ENCODE measurements at places on chromosomes 5 and 9.

GRCh38 chr5:42956551-42956950 lies 83.6 kb downstream of the ANXA2R start:
- DNase-seq: no peak

- DNase-seq: no peak
Observed at GRCh38 chr5:36635721-36636390, 29.4 kb downstream of the SLC1A3 start.

GRCh38 chr9:87276851-87277261 lies 220.8 kb upstream of the DAPK1 start:
- peak; percentile 32 for DNase-seq

- DNase-seq: no peak
Observed at GRCh38 chr9:70578720-70579119, 164.3 kb upstream of the KLF9 start.

GRCh38 chr9:135690836-135691570 lies 8.3 kb downstream of the SOHLH1 start:
- no peak for DNase-seq

DNA sequence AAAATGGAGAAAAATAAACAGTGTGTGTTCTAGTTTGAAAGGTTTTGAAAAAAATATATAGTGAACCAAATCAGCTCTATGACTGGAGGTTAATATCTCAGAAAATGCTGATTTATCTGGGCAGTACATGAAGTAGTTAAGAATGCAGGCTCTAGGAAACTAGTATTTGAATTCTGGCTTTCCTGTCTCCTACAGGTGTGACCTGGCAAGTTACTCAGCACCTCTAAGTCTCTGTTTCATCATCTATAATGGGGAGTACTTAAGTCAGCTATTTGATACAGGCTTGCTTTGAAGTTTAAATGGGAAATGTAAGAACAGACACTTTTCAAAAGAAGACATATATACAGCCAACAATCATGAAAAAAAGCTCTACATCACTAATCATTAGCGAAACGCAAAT lies 5.2 kb downstream of the GRAMD2B start:
- no peak for DNase-seq

GRCh38 chr5:59051951-59052350 lies 469.1 kb downstream of the RAB3C start:
- no peak for DNase-seq

DNA sequence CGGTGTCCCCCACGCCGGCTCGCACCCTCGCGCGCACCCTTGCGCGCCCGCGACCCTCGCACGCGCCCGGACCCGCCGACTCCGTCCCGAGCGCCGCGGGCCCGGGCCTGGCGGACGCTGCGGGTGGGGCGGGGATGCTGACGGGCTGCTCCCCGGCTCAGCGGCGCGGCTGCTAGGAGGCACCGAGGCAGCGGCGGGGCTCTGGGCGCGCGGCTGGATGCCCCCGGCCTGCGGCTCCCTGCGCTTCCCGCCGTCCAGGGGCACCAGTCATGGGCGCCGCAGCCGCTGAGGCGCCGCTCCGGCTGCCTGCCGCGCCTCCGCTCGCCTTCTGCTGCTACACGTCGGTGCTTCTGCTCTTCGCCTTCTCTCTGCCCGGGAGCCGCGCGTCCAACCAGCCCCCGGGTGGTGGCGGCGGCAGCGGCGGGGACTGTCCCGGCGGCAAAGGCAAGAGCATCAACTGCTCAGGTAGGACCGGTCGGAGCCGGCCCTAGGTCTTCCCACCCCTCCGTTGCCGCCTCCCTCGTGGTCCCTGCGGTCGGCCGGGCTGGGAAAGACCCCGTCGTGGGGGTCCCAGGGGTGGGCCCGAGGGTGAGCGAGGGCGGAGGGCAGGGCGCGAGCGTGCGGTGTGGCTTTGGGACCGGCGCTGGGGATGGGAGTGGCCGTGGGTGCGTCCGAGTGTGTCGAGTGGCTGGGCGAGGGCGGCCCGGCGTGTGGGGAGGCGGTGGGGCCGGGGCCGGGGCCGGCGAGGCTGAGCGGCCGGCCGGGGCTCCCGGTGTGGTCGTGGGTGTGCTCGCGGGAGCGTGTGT lies 530 bp downstream of the TMEFF1 start:
- peak; percentile 9 for DNase-seq

- DNase-seq: no peak
Observed at GRCh38 chr5:87390075-87390474, 22.7 kb downstream of the CCNH start.

DNA sequence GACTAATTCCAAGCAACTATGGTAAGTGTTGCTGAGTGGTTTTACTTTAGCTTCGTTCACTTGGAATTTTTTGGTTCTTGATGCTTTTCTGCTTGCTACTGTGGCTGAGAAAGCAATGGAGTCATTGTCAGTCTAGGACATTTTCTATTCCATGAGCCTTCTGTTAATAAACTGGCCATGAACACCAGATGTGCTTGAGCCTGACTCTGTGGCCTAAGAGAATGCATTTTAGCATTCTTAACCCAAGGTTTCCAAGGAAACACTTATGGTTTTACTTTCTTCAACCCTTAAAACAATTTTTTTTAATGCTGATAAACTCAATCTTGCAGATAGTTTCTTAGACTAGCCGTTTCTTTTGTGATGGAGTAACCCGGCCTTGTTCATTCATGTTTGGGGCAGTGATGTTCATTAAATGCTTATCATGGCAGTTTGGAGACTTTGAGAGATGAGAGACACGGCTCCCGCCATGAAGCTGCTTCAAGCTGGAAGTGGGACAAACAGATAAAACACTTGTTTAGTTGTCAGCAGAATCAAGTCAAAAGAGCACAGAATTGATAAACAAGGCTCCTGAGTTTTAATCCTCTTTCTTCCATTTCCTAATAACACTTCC lies 42.4 kb downstream of the OSTF1 start:
- DNase-seq: no peak

- no peak for DNase-seq
Observed at GRCh38 chr9:42386477-42386876, 203.0 kb downstream of the SPATA31A6 start.

DNA sequence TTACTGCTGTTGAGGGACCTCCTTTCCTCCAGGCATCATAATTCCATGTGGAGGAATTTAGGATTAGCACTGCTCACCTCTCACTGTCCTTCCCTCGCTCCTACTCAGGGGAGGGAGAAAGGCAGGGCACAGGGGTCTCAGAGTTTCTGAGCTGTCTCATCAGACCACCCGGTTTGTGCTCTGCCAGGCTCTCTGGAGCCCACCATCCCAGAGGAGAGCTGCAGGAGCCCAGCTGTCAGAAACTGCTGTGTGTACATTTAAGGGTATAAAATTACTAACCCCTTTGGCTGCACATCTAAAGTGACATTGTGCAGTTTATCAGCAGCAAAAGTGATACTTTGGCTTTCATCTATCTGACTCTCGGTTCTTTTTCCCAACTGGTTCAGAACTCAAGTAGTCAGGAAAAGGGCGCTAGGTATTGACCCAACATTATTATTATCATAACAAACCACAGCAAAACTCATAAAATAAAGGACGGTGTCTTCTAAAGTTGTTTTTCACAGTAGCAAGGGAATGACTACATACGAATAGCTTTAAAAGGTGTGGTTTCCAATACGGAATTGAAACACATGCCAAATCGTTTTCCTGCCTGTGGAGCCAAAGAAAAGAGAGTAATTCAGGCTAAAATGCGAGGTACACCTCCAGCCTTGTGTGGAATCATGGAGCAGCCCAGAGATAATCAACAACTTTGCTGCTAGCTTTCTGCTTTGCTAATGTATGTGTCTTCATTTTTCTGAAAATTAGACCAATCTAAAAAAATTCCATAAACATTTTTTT lies 348.1 kb downstream of the TMEM167A start:
- no peak for DNase-seq

DNA sequence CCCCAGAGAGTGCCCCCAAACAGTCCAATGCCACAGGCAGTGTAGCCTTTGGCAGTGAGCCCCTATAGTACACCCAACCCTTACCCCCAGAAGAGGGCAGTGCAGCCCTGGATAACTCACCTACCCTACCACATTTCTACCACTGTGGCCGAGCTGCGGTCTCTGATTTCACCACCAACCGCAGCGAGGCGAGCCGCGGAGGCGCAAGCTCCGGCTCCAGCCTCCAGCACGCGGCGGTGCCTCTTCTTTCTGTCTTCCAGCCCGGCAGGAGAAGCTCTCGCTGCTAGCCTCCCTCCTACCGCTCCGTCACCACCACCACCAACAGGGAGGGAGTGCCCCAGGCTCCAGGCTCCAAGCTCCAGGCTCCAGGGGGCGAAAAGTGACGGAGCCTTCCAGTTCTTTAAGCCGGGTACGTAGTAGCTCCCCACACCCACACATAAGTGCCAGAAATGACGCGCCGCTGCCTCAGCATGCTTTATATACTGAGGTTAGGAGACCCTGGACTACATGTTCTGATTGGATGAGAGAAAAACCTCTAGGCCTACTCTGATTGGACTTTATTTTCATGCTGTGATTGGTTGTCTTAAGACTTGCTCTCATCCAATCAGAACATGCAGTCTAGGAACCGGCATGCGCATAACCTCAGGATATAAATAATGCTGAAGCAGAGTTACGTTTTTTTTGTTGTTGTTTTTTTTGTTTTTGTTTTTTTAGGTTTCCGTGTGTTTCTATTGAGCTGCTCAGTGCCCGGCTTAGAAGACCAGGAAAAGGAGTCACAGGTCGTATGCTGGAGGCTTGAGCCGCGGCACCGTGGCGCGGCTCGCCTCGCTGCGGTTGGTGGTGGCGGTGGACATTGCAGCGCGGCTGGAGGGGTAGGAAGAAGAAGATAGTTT lies at the start of gene PCAT7:
Gene PCAT7, plus strand, starts transcription at position 645 of the 893 bp plus-strand sequence.
- peak; percentile 51 for DNase-seq

DNA sequence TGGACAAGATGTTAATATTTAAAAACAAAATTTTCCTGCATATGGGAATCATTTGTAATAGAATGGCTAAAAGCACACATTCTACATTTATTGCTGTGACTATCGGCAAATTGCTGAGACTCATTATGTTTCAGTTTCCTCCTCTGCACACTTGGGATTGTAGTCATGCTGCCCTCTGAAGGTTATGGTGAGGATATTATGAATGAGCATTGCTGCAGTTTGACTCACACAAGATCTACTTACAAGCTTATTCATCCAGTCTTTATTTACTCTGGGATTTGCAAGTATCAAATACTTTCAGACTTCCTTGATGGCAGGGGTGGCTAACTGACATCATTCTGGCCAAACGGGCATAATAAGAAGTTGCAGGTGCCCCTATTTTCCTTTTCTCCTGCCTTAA lies 9.5 kb upstream of the NFIL3 start:
- DNase-seq: peak; percentile 70

DNA sequence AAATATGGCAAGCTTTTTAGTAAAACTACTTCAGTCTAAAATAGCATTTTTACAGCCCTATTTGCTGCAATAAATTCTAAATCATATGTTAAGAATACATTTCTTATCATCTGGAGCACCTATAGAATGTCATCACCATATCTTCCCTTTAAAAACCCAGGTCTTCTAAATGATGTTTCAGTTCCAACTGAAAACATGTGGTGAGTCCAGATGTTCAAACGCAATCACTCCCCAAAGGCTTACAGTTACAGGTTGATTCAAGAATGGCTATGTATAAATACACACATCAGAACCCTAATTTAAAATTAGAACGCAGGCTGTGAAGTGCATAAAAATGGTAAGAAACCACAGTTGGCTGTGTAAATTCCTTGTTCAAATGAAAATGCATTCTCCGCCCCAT lies 796.3 kb downstream of the MAT2B start:
- DNase-seq: no peak

- no peak for DNase-seq
Observed at GRCh38 chr5:78601559-78602314, 46.8 kb downstream of the LHFPL2 start.

- no peak for DNase-seq
Observed at GRCh38 chr5:143360755-143361154, 42.7 kb downstream of the NR3C1 start.

GRCh38 chr5:159341906-159342310 lies 11.6 kb upstream of the IL12B start:
- peak; percentile 39 for DNase-seq

- peak; percentile 42 for DNase-seq
Observed at GRCh38 chr5:103475629-103476240, 86.9 kb downstream of the NUDT12 start.

GRCh38 chr5:117690612-117691011 lies 1116.0 kb upstream of the SEMA6A start:
- no peak for DNase-seq

GRCh38 chr5:114174837-114175236 lies 187.0 kb upstream of the KCNN2 start:
- DNase-seq: no peak

DNA sequence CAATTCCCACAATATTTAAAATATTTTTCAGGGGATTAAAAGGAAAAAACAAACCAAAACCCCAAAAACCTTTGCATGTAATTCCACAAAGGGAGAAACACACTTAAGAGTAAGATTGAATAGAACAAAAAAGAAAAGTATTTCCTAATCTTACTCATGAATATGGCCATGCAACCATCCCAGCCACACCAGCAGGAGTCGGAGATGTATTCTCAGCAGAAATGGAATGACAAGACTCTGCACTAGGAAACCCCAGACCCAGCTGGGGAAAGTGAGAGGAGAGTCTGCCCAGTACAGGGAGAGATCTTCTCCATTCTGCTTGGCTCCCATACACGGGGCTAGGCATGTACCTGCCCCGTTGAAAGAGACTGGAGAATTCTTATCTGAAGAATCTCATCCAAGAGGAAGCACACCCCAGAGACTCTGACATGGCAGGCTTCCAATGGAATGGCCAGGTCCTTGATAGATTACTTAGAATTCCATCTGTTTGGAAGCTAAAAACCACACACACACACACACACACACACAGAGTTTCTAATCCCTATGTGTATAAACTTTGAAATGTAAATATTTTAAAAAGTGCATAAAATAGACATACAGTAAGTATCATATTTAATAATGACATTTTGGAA lies 118.8 kb downstream of the GADD45G start:
- DNase-seq: no peak
